Liver (tissue), 10 donors: ENCODE measurements at places on chromosomes 13 and 19. TPM values are rescaled to one million over a fixed set of nuclear protein-coding genes. Genes with fewer than 3 reads are reported as not detected.

ZNF548 gene
- 7.3 TPM for total RNA-seq

MEDAG gene
- total RNA-seq = 0.50 TPM

ANO8 gene
- total RNA-seq = 5.8 TPM

DPF1 gene
- not detected for total RNA-seq

BRCA2 gene
- total RNA-seq = 10.8 TPM

DNA sequence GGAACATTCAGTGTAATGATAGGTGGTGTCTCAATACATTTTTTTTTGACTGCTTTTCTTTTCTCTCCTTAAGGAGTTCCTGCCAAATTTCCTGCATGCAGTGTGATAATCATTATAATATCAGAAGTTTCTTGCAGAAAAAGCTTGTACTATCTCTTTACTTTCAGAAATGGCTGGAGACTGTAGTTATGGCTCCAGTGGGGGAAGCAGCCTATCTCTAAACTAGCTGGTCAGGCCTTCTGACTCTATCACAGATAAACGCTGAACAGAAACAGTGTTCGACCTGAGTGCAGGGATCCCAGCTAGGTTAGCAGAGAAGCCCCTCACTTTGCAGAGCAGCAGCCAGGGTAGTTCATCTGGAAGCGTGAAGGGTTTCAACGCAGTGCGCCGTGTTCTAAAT lies 1.9 kb downstream of the CCNE1 start:
- H3K36me3 ChIP-seq = no peaks in the 10 kb centered on the region
- H3K4me3 ChIP-seq = no peak overlapping the region
- no peak overlapping the region for H3K27ac ChIP-seq
- no peaks in the 10 kb centered on the region for H3K4me1 ChIP-seq

DNA sequence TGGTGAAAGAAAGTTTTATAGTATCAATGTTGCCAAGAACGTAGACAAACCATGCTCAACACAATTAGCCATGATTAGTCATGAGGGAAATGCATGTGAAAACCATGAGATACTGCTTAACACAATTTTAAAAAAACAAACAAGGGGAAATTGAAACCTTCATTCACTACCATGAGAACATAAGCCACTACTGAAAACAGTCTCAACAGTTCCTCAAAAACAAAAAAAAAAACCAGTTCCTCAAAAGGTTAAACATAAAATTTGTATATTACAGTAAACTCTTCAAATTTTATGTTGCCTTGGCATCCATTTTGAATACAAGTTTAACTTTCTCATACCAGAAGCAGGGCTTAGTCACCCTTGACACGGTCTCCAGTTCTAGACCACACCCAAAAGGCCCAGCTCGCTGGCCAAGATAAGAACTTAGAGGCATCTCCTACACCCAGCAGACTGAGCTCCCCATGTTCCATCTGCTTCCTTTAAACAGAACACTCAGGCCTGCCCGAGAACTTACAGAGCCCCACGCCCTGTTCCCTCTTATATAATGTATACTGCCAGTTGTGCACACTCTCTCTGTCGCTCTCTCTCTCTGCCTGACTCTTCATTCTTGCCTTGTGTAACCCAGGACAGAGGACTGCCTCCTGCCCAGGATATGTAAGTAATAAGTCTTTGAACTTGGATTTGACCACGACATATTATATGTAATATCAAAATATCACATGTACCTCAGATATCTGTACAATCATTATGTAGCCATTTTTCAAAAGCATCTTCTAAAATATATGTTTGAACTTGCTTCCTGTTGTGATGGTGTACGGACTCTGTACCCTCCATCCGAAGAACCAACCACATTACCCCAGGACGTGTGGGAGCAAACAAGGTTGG lies 67.4 kb downstream of the STK24 start:
- peak; percentile 77 for DNase-seq
- H3K4me1 ChIP-seq = peaks cover 47% of the 10 kb centered on the region
- H3K4me3 ChIP-seq = no peak overlapping the region
- no peaks in the 10 kb centered on the region for H3K27me3 ChIP-seq
- H3K27ac ChIP-seq = no peak overlapping the region
- H3K36me3 ChIP-seq = no peaks in the 10 kb centered on the region

GRCh38 chr13:99018418-99019180 lies 40.7 kb upstream of the DOCK9 start:
- no peak overlapping the region for H3K27ac ChIP-seq
- H3K36me3 ChIP-seq = no peaks in the 10 kb centered on the region
- no peaks in the 10 kb centered on the region for H3K27me3 ChIP-seq
- no peaks in the 10 kb centered on the region for H3K4me1 ChIP-seq
- H3K4me3 ChIP-seq = no peak overlapping the region
